ENCODE measurements at places on chromosomes 3 and 15. TPM values are rescaled to one million over a fixed set of nuclear protein-coding genes. Genes with fewer than 3 reads are reported as not detected.

GOLGA6A gene
- not detected for total RNA-seq

GHRL gene
- total RNA-seq, result 2.2 TPM

GATM gene
- 136 TPM for total RNA-seq

TUSC7 gene
- not detected for total RNA-seq

SERPINI2 gene
- 0.23 TPM for total RNA-seq

LRRC3B gene
- 0.37 TPM for total RNA-seq

GRM7 gene
- 0.37 TPM for total RNA-seq

THPO gene
- total RNA-seq, result 0.29 TPM

MORF4L1 gene
- 309 TPM for total RNA-seq

MESP1 gene
- total RNA-seq, result 4.6 TPM

A4GNT gene
- total RNA-seq, result not detected

PEX5L gene
- total RNA-seq, result 0.23 TPM

ACTC1 gene
- total RNA-seq, result 40.5 TPM

ZFYVE19 gene
- total RNA-seq, result 45.5 TPM

SPTSSB gene
- total RNA-seq, result 9.2 TPM

RAD51 gene
- 1.3 TPM for total RNA-seq

HYAL1 gene
- total RNA-seq, result 82.4 TPM

MITF gene
- total RNA-seq, result 62.0 TPM

BNC1 gene
- total RNA-seq, result not detected

ALS2CL gene
- 43.8 TPM for total RNA-seq

EEFSEC gene
- 11.7 TPM for total RNA-seq

TRIM42 gene
- total RNA-seq, result not detected

C3orf20 gene
- total RNA-seq, result not detected

TSC22D2 gene
- total RNA-seq, result 25.6 TPM

ANXA2 gene
- total RNA-seq, result 733 TPM
